ENCODE measurements at places on chromosomes 7 and 10.
A peak's percentile ranks its signal among the peaks of the same experiment; 100 is the strongest.

GRCh38 chr7:38178695-38179344, 775 bp downstream of the STARD3NL start:
- peaks cover 4% of the 10 kb centered on the region for H3K36me3 ChIP-seq
- H3K4me1 ChIP-seq: peaks cover 27% of the 10 kb centered on the region
- peak overlapping the region; percentile 93 for H3K27ac ChIP-seq

DNA sequence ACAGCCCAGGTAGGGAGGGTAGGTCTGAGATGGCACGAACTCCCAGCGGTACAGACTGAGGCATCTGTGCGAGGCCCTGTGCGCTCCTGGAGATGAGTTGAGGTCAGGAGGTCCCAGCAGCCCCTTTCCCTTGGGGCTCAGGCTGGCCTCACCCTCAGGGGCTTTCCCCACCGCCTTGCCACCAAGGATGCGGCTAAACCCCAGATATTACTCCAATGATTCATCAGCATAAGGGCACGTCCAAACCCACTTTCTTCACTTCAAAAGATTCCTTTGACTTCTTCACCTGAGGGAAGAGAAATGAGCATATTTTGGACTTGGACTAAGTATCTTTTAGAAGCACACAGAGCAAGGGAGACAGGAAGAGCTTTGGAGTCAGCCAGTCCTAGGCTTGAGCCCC, 20.3 kb downstream of the UROS start:
- no peak overlapping the region for H3K27ac ChIP-seq
- H3K27me3 ChIP-seq: no peaks in the 10 kb centered on the region
- H3K4me3 ChIP-seq: no peak overlapping the region
- DNase-seq: no peak
- peaks cover 16% of the 10 kb centered on the region for H3K36me3 ChIP-seq
- H3K4me1 ChIP-seq: peaks cover 6% of the 10 kb centered on the region

DNA sequence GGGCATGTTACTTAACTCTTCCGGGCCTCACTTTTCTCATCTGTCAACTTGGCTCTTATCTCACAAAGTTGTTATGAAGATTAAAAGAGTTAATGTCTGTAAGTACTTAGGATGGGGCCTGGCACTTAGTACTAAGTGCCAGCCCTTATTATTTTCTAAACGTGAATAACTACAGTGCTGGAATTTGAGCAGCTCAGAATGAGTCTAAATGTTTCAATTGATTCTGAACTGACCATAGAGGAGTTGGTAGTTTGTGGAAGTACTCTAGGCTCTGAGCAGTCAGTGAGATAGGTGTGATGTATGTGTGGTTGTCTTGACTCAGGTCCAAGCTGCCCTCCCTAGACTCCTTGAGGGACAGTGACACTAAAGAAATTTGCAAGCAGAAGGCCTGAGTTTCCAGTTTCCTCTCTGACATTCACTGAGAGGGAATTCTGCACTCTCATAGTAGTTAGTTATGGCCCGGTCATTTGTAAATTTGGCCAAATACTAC, 18.5 kb upstream of the JAZF1 start:
- H3K27me3 ChIP-seq: peaks cover 9% of the 10 kb centered on the region
- no peak overlapping the region for H3K4me3 ChIP-seq
- H3K36me3 ChIP-seq: no peaks in the 10 kb centered on the region
- DNase-seq: no peak
- H3K4me1 ChIP-seq: no peaks in the 10 kb centered on the region

DNA sequence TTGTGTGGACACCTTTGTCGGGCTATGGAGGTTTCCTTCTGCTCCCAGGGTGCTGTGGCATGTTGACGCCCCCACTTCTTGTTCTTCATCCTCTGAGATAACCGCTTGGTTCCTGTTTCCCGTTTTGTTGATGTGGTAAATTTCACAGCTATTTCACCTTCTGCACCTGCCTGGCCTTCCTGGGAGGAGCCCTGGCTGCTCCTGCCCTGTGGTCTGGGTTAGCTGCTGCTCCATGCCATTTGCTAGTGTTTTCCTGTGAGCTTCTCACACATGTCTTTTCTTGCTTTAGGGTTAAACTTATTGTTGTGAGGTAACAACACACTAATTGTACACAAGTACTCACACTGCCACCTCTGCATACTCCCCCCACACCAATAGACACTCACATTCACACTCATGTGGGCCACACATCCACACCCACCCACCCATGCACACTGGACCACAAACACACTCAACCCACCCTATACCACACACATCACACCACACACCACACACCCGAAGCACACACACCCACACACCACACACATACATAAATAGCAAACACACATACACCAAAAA, 46.5 kb upstream of the MSMB start:
- H3K4me1 ChIP-seq: peaks cover 9% of the 10 kb centered on the region
- no peak overlapping the region for H3K27ac ChIP-seq
- peak; percentile 40 for DNase-seq
- H3K4me3 ChIP-seq: no peak overlapping the region

DNA sequence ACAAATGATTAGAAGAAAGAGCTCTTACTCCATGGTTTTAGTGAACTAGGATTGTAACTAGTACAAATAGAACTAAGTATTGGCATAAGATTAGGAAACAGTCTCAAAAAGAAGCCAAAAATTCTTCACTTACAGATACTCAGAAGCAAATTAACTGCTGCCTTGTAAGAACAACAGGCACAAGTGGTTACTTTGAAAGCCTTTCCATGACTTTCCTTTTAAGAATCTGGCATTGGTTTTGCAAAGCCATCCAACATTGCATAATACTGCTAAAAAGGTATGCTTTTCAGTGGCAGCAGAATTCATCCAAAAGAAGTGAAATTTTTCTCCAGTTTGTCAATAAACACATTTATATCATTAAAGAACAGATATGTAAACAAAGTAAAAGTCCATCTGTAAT, 126.8 kb upstream of the ODAD2 start:
- no peaks in the 10 kb centered on the region for H3K4me1 ChIP-seq
- peaks cover 17% of the 10 kb centered on the region for H3K36me3 ChIP-seq
- H3K27me3 ChIP-seq: no peaks in the 10 kb centered on the region
- H3K4me3 ChIP-seq: no peak overlapping the region
- no peak overlapping the region for H3K27ac ChIP-seq
- no peak for DNase-seq

DNA sequence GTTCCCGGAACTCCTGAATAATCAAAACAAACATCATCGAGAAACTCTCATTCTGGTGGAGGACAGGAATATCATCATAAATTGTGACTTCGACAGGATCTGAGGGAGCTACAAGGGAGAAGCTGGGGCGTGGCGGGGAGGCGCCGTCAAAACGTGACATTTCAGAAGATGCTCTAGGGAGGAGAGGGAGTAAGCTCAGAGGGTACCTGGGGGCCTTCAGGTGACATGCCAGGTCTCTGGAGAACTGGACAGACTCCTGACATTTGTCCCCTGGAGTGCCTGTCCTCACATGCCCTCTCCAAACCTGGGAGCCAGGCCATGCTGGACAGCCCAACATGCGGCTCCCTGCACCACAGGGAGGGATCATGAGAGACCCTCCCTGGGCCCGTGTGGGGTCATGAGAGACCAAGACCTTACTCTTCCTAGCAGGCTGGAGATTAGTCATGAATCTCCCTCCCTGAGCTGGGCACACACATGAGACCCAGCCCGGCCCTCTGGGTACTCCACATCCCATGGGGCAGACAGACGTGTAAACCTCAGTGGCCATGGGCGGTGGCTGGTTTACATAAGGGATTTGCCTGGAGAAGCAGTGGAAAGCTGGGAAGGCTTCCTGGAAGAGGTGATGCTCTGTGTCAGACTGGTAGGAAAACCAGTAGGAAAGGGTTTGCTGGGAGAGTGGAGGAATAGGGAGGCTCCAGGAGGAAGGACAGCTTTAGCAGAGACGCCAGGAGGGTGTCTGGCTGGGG, 81.0 kb downstream of the MYL10 start:
- no peaks in the 10 kb centered on the region for H3K27me3 ChIP-seq
- no peak for DNase-seq
- no peaks in the 10 kb centered on the region for H3K4me1 ChIP-seq
- no peak overlapping the region for H3K4me3 ChIP-seq

DNA sequence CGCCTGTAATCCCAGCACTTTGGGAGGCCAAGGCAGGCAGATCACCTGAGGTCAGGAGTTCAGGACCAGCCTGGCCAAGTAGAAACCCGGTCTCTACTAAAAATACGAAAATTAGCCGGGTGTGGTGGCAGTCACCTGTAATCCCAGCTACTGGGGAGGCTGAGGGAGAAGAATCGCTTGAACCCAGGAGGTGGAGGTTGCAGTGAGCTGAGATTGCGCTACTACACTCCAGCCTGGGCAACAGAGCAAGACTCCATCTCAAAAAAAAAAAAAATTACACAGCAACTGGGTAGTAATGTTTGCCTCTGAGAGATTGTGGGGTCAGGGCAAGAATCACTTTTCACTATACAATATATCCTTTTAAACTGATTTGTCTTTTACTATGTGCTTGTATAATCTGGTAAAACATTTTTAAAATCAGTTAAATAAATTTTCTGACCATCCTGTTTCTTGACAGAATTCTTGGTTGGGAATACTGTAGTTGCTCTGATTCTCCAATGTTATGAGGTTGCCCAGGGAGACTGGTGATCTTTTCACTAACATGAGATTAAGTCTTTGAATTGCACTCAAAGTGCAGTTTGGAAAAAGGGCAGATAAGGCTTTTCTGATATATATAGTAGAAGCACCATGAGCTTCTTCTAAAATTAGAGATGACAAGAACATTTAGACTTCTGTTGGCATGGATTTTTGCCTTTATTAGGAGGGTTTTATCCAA, 1.5 kb downstream of the ENTPD7 start:
- H3K4me3 ChIP-seq: no peak overlapping the region
- DNase-seq: no peak
- H3K4me1 ChIP-seq: peaks cover 19% of the 10 kb centered on the region
- H3K36me3 ChIP-seq: peaks cover 7% of the 10 kb centered on the region
- H3K27me3 ChIP-seq: peaks cover 17% of the 10 kb centered on the region

GRCh38 chr7:40297741-40298311, 163.0 kb downstream of the SUGCT start:
- H3K36me3 ChIP-seq: no peaks in the 10 kb centered on the region
- peaks cover 11% of the 10 kb centered on the region for H3K4me1 ChIP-seq
- H3K27me3 ChIP-seq: no peaks in the 10 kb centered on the region
- no peak overlapping the region for H3K4me3 ChIP-seq

- no peak overlapping the region for H3K4me3 ChIP-seq
- no peaks in the 10 kb centered on the region for H3K36me3 ChIP-seq
- peaks cover 4% of the 10 kb centered on the region for H3K27me3 ChIP-seq
- H3K4me1 ChIP-seq: peaks cover 10% of the 10 kb centered on the region
- no peak overlapping the region for H3K27ac ChIP-seq
Observed at GRCh38 chr7:37657816-37658215, 25.8 kb upstream of the GPR141 start.

DNA sequence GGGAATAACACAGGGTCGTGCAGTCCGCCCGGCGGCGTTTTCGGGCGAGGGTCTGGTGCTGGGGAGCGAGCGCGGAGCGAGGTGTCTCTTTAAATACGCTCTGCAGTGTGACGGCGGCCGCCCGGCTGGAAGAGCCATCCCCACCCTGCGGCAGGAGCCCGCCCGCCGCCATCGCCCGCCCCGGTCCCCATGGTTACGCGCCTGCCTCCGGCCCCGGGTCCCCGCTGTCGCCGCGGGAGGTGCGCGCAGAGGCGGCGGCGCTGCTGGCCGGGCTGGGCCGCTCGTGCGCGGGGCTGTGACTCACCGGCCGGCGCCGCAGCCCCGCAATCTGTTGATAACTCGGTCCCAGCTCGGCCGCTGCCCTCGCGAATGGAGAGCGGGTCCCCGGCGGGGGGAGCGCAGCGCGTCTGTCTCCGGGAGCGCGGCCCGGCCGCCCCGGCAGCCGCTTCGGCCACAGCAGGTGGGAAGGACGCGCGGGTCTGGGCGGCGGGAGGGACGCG, at the start of gene ADGRA1:
ADGRA1 (plus strand) TSS at position 246 of the 500 bp plus-strand sequence. CDS start 986 bp downstream, outside the sequence.
- no peaks in the 10 kb centered on the region for H3K4me1 ChIP-seq
- no peak within 1 kb of the TSS for H3K4me3 ChIP-seq
- H3K36me3 ChIP-seq: no peaks in the 10 kb centered on the region
- no peak within 1 kb of the TSS for H3K27ac ChIP-seq
- DNase-seq: no peak

- no peak overlapping the region for H3K27ac ChIP-seq
- H3K27me3 ChIP-seq: no peaks in the 10 kb centered on the region
Observed at GRCh38 chr7:15581352-15581951, 19.6 kb upstream of the AGMO start.

- no peak overlapping the region for H3K4me3 ChIP-seq
- H3K36me3 ChIP-seq: no peaks in the 10 kb centered on the region
- no peak overlapping the region for H3K27ac ChIP-seq
- H3K27me3 ChIP-seq: no peaks in the 10 kb centered on the region
- H3K4me1 ChIP-seq: no peaks in the 10 kb centered on the region
- DNase-seq: no peak
Observed at GRCh38 chr10:29055101-29055500, 233.8 kb upstream of the LYZL1 start.

DNA sequence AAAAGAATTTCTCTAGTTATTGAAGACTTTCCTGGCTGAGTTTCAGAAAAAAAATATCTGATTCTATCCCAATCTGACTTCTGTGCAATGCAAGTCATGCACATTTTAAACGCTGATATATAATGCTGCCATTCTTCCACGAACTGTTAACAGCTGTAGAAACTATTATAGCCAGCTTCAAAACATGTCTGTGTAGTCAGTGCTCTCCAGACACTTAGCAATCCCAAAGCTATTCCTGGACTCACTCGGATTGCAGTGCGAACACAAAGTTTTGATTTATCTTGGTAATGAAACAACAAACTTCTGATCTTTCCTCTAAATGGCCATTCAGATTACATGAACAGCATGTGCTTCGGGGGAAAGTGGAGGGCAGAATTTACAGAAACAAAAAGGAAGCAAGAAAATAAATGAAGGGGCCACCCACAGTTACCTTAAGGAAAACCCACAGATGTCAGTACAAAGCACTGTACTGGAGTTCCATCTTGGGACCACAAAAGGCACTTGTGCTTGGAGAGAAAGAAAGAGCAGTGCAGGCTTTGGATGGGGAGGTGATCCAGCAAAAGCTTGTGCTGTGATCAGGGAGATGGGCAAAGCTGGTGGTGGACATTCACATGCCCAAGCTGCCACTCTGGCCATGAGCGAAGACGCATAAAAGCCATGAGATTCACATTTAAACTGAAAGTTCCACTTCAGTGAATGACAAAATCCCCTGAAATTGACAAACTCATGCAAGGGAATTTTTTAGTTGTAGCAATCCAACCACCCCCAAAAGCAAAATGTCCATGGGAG, 32.1 kb upstream of the ADO start:
- H3K27ac ChIP-seq: no peak overlapping the region
- no peak for DNase-seq
- H3K27me3 ChIP-seq: peaks cover 12% of the 10 kb centered on the region
- no peaks in the 10 kb centered on the region for H3K36me3 ChIP-seq
- H3K4me1 ChIP-seq: peaks cover 15% of the 10 kb centered on the region

GRCh38 chr10:23343591-23344240, 881 bp downstream of the C10orf67 start:
- H3K27ac ChIP-seq: peak overlapping the region; percentile 43
- DNase-seq: peak; percentile 49
- peaks cover 4% of the 10 kb centered on the region for H3K27me3 ChIP-seq
- peaks cover 34% of the 10 kb centered on the region for H3K4me1 ChIP-seq

GRCh38 chr7:25402532-25402931, 174.2 kb upstream of the NPVF start:
- H3K36me3 ChIP-seq: no peaks in the 10 kb centered on the region
- H3K4me3 ChIP-seq: no peak overlapping the region
- H3K27ac ChIP-seq: no peak overlapping the region
- no peak for DNase-seq
- no peaks in the 10 kb centered on the region for H3K4me1 ChIP-seq

- no peaks in the 10 kb centered on the region for H3K36me3 ChIP-seq
- H3K27ac ChIP-seq: no peak overlapping the region
- no peaks in the 10 kb centered on the region for H3K4me1 ChIP-seq
- no peak overlapping the region for H3K4me3 ChIP-seq
- DNase-seq: no peak
Observed at GRCh38 chr10:78846760-78847159, 222.0 kb upstream of the ZMIZ1 start.

- no peaks in the 10 kb centered on the region for H3K4me1 ChIP-seq
- no peak for DNase-seq
- H3K27ac ChIP-seq: no peak overlapping the region
- no peak overlapping the region for H3K4me3 ChIP-seq
Observed at GRCh38 chr10:52334595-52334994, 20.5 kb downstream of the DKK1 start.
